ENCODE measurements at places on chromosomes 12 and 14. TPM values are rescaled to one million over a fixed set of nuclear protein-coding genes. Genes with fewer than 3 reads are reported as not detected.

Gene TBX3
- 11.9 TPM for total RNA-seq

Gene CNTN1
- total RNA-seq, result 0.29 TPM

Gene GNG2
- total RNA-seq, result 7.4 TPM

Gene GLIPR1L1
- total RNA-seq, result not detected

DNA sequence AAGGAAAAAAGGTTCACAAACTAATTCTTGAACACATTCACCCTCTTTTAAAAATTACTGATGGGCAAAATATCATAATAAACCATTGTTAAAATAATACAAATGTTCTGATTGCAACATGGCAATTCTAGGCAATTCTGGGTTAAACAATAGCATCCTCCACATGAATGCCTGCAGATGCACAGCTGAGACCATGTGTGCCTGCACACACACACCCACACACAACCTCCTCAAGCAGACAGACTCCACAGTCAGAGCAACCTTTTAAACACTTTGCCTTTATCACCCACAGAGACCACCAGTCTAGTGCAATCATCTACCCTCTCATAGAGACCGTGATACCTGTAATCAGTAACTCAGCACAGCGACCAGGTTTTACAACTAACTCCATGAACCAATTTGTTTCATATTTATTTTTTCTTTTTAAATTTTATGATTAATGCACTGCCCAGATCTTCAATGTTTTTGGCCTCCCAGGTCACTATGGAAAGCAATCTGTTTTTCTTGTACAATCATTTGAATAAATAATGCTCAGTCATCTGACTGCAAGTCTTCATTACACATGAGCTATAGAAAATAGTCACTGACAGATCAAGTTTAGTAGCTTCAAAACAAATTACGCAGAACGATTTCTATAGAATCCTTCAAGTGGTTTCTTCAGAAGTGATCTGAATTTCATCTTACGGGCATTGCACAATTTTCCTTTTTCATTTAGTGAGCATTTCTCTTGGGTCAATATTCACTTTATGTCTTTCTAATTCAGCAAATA, 105.8 kb downstream of the PRKD1 start:
- DNase-seq, result no peak

DNA sequence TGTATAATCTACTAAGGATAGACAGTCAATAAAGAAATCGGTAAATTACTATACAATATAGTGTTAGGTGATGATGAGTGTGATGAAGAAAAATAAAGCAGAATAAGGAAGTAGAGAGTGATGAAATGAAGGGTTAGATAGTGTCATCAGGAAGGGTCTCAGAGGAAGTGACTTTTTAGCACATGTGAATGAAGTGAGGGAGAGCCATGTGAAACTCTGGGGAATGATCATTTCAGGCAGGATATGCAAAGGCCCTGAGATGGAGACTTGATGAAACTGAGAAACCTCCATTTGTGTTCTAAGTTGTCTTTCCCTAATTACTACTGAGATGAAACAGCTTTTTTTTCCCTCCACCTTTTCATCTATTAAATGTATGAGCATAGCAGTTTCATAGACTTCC, 19.4 kb upstream of the GNPTAB start:
- no peak for DNase-seq

DNA sequence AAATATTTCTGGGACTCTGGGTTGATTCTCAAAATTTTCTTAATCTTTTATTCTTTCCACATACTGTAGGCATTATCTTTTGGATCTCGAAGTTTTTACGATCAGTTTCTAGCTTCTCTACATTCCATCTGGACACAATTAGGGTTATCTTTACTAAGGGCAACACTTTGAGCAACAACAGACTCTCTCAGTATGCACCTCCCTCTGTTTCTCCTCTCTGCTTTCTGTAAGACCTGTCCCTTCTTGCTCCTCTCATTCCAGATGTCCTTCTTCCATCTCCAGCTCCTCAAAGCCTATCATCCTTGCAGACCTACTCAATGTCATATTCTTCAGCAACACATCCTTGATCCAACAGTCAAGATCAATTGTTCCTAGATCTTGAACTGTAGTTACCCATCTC, 457.0 kb downstream of the SLC6A15 start:
- no peak for DNase-seq

- peak; percentile 65 for DNase-seq
These were observed 4.2 kb downstream of the PRICKLE1 start for GRCh38 chr12:42585154-42585840.

Data from osteoblast (primary cell).